Stimulated activated CD4-positive, alpha-beta T cell treated with anti-CD3 and anti-CD28 coated beads, TNF-alpha, amount 100 ng/mL, for 24 hours (primary cell): ENCODE measurements at places on chromosomes 4 and X.

DNA sequence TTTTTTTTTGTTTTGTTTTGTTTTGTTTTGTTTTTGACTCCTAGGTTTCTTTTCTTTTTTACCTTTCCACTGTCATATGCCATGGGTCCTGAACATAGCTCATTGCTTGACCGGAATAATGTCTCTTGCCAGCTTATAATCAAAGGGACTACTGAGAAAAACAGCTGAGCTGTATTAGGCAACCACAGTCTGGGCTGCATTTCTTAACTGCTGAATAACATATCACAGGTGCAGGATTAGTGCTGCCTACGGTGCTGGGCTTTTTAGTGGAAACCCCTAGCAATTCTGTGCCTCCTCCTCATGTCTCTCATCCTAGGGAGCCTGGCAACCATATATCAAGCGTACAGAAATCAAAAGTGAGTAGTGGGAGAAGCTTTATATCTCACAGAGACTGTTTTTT, 333.5 kb downstream of the BMPR1B start:
- no peak for DNase-seq

DNA sequence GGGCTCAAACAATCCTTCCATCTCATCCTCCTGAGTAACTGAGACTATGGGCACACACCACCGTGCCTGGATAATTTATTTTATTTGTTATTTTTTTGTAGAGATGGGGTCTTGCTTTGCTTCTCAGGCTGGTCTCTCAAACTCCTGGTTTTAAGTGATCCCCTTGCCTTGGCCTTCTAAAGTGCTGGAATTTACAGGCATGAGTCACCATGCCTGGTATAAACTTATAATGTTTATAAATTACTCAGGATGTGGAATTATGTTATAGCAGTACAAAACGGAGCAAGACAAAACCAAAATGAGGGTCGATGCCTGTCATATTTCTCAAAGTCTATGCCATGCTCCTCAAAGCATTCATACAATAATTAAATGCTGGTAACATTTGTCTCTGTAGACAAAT, 29.8 kb upstream of the TEX13C start:
- no peak for DNase-seq

- no peak for DNase-seq
Observed at GRCh38 chr4:142016031-142016430, 379.6 kb downstream of the IL15 start.

DNA sequence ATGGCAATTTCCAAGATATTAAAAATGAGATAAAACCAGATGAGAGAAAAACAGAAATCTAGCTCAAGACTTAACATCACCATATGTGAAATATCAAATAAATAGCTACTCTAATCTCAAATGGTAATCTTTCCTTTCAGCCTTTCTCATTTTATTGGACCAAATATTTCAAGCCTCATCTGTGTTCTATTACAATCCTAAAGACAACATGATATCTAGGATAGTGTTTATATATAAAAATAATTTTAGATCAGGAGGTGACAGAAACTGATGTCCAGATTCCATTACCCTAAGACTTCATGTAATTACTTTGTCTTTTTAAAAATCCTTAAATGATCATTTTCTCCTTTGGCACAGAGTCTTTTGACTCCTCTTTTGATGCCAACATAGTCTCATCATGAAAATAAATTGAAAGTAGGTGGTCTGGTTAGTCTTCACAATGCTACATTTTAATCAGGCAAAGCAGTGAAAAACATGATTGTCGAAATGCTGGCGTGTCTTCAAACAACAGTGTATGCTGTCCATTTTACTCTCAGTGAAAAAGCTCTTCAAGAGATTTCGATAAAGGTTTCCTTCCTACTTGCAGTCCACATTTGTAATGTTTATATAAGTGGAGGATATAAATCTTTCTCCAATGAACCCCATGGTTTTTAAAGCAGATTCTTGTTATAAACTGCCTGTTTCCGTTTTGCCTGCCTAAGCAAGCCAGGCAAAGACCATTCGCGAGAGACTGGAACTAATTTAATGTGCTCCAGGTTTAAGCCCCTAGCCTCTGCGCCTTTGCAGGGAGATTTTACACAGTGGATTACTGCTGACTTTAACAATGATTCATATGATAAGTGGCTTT, 169.8 kb downstream of the SCFD2 start:
- no peak for DNase-seq

DNA sequence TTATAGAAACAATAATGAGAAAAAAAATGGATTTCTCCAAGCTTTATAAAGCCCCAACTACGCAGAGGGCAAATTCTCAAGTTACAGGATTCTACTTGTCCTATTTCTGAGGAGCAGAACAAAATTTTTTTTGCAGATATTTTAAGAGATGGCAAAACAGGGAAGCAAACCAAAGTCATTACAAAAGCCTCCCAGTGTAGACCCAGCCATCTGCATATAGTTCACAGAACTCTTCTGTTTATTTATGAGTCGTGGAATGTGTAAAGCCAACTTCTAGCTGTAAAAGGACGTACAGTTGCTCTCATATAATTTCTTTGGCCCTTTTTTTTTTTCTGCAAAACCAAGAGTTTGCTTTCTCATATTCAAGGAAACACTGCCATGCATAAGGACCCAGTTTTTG, 120.4 kb downstream of the PCDH7 start:
- no peak for DNase-seq

DNA sequence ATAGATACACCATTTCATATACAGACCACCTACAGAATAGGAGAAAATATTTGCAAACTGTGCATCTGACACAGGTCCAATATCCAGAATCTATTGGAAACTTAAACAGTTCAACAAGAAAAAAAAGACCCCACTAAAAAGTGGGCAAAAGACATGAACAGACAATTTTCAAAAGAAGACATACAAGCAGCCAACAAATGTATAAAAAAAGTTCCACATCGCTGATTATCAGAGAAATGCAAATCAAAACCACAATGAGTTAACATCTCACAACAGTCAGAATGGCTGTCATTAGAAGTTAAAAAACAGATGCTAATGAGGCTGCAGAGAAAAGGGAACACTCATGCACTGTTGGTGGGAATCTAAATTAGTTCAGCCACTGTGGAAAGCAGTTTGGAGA, 36.8 kb downstream of the KIAA0232 start:
- no peak for DNase-seq

GRCh38 chrX:123859409-123859845, 426 bp upstream of the XIAP start:
- no peak for DNase-seq

GRCh38 chrX:143694885-143695284, 25.7 kb downstream of the SPANXN2 start:
- no peak for DNase-seq

DNA sequence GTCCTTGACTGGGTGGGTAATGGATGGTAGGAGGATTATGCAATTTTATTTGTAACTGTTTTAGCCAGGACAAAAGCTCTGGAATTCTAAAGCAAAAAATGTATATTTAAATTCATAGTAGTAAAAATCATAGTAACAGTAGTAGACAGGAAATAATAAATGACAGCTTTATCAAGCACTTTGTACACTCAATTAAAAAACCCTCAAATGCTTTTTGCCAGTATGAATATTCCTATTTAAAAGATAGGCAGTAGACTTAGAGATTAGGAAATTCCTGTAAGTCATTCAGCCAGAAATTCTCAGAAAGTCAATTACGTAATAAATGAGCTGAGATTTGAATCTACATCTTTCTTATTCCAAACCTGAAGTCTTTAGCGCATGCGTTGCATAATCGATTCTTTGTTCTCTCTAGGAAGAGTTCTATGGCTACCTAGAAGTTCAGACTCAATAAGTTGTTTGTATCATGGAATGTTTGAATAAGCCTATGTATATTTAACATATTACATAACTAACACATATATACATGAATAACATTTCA, 2.5 kb downstream of the AADAT start:
- DNase-seq, result no peak

- DNase-seq, result no peak
Observed at GRCh38 chrX:133598601-133599335, 183.5 kb upstream of the GPC4 start.

- DNase-seq, result no peak
Observed at GRCh38 chr4:140607852-140608251, 39.1 kb upstream of the UCP1 start.

- DNase-seq, result no peak
Observed at GRCh38 chr4:164524789-164525188, 229.1 kb upstream of the SMIM31 start.

DNA sequence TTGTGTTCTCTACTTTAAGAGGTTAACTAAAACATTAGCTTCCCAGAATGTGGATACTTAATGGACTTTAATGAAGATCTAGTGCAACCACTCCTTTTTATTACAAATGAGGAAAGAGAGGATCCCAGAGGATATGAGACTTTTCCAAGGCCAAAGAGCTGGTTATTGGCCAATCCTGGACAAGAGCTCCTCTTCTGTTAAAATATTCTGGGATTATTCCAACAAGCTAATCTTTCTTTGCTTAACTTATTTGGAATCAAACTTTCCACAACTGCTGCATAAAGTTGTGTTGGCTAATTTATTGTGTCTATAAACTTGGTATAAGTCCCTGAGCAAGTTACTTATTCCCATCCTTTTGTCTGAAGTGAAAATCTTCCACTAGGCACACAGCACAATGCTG, 174.2 kb upstream of the HCCS start:
- no peak for DNase-seq

- no peak for DNase-seq
Observed at GRCh38 chr4:123317211-123317610, 79.4 kb upstream of the SPRY1 start.

DNA sequence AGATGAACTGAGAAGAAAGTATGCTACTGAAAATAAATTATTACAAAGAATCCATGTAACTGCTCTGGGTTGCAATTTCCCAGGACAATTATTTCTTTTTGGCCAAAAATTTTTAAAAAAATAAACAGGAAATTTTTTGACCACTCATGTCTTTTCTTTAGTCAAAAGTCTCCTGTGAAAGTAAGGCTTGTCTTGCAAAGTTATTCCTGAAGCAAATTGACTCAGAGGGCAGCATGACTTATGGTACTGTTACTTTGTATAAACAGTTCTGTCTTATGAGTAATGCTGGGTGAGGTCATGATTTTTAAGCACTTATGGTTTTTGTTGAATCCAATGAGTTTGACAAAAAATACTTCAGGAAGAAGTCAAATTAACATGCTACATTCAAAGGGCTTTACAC, 292.8 kb upstream of the ARSJ start:
- no peak for DNase-seq

GRCh38 chr4:5027346-5027745, 8.1 kb upstream of the CYTL1 start:
- DNase-seq, result no peak

DNA sequence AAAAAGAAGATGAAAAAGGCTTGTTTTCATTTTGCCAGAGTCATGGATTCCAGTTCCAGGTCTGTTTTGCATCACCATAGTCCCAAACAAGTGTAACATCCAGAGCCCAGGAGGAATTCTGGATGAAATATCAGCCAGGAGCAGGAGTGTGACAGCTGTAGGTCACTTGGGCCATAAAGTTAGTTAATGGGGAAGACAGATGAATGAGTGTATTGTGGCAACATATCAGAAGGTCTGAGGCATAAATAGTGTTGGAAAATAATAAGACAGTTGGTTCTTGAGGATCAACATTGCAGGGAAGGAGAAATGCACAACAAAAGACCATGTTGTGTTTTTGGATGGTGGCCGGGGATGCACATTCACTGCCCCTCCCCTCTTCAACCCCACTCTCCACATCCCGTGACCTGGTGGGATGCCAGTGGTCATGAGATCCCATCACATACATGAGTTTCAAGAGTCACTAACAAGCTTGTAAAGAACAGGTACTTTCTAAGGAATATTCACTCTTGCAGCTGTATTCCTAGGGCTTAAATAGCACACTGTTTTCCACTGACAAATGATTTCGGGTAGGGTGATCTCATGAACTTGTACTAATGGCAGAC, 83.1 kb upstream of the IGFBP7 start:
- DNase-seq, result no peak

- no peak for DNase-seq
Observed at GRCh38 chr4:181799561-181800069, 443.6 kb upstream of the TENM3 start.

- DNase-seq, result no peak
Observed at GRCh38 chrX:120755066-120755846, 120.4 kb downstream of the CT47B1 start.

- DNase-seq, result no peak
Observed at GRCh38 chr4:88697141-88697540, 488 bp downstream of the NAP1L5 start.

GRCh38 chr4:105145903-105146275, 787 bp upstream of the TET2 start:
- peak; percentile 16 for DNase-seq

DNA sequence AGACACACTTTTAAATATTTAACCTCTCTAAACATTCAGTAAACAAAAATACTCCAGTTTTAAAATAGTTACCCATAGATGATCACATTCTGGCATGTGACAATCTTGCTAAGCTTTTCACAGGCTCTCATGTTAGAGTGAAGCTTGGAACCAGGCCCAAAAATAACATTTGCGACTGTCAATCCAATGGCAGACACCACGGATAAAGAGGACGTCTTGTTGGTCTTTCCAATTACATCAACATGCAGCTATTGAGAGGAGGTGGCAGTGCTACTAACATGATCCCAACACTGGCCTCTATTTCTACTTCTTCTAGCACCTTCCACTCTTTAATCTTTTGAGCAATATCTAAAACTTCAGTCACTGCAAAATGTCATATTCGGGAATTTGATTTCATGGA, 970.8 kb upstream of the TENM3 start:
- no peak for DNase-seq

GRCh38 chr4:5941601-5942000, 48.7 kb upstream of the CRMP1 start:
- no peak for DNase-seq

DNA sequence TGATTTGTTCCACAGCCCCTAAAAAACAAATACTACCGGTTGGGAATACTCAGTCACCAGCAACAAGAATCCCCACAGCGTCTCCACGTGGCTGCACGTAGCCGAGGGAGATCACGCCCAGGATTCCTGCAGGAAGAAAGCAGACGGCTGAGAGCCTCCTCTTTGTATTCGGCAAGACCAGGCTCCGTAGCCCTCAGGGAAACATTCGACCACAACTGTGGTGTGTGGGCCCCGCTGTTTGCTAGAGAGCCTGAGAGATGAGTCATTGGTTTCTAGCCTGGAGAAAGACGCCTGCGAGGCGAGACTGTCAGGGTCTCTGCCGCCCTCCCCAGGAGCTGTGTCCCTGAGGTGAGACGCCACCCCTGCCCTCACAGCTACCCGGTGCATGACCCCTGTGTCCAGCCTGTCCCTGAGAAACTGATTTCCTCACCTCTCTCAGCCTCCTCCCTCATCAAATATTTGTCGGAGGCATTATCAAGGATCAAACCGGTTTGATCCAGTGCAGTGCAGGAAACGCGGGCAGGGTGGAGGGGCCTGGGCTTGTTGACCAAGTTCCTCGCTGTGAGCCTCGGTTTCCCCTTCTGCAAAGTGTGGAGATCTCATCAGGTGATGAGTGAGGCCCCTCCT, 4.7 kb upstream of the S100P start:
- peak; percentile 66 for DNase-seq
